CD4-positive, CD25-positive, alpha-beta regulatory T cell (primary cell): ENCODE measurements at places on chromosomes 7 and 10.

DNA sequence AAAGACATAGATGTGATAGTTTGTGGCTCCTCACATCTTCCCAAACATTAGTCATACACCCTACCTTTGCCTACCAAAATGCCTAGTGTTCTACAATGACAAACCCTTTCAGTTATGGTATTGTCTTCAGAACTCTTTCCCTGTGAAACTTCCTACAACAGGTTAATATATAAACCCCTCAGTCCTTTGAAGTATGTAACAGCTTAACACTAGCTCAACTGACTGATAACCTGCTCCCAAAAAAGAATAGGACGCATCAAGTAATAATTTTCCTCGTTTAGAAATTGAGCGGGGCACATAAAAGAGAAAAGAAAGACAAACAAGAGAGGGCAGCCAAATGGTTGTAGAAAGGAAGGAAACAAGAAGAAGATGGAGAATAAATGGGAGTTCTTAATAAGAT, 49.9 kb upstream of the RNF148 start:
- DNase-seq: no peak

GRCh38 chr7:27685209-27685608, 22.5 kb upstream of the HIBADH start:
- no peak for DNase-seq

- no peak for DNase-seq
Observed at GRCh38 chr10:132482090-132482800, 55.3 kb upstream of the INPP5A start.

GRCh38 chr10:80442879-80443278, 11.2 kb upstream of the TSPAN14 start:
- DNase-seq: no peak

GRCh38 chr7:22771872-22772228, 44.9 kb downstream of the IL6 start:
- no peak for DNase-seq

DNA sequence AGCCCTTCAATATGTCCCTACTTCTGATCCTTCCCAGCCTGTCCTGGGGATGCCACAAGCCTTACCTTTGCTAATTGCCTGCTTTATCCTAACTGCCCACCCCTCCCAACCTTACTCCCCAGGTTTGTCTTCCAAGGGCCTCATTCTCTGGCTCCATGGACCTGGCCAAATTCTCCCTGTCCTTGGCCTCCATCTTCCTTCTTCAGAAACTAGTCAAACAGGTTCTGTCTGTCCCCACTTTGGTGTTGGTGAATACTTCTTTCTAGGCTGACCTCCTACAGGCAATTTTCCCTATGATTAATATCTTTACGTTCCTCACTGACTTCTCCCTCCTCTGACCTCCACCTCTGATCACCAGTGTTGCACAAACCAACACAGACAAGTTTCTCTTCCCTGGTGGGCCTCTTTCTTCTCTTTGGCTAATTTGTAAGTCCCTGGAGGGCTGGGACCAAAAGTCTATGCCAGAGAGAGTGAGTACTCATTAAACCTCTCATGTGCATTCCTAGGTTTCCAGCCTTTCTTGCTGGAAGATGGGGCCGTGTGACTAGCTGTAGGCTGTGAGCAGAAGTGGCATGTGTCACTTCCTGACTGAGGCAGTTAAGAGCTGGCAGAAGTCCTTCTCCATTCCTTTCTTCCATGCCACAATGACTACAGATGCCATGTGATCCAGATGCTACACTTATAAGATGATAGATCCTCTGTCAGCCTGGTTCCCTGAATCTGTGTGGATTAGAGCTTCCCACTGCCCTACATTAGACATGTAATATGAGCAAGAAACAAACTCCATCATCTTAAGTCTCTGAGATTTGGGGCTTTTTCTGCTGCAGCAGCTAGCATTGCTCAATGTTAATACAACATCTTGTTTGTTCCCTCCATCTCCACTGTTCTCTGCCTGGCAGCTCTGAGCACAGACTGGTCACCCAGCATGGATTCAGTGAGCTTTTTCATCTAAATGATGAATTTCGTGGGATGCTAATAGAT, 382.7 kb downstream of the RPS24 start:
- DNase-seq: no peak

- DNase-seq: no peak
Observed at GRCh38 chr7:25735674-25736242, 416.2 kb upstream of the NFE2L3 start.
